ENCODE measurements at places on chromosomes 11 and 22.

- DNase-seq: no peak
These were observed 13.2 kb upstream of the ADA2 start for GRCh38 chr22:17232406-17232805.

DNA sequence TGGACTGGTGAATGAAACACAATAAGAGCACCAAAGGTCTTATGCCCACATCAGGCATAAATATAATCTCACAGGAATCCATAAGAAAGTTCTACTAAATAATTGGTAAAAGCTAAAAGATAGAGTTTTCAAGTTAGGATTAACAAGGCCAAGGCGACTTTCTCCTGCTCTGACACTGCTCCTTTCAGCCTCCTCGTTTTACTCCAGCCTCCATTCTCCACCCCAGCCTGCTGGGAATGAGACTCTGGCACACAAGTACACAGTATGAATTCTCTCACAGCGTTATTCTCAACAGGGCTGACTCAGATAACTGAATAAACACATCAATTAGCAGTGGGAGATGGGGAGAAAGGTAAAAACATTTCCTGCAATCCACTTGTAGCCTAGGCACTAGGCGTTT lies 94.9 kb downstream of the APOL5 start:
- no peak for DNase-seq

DNA sequence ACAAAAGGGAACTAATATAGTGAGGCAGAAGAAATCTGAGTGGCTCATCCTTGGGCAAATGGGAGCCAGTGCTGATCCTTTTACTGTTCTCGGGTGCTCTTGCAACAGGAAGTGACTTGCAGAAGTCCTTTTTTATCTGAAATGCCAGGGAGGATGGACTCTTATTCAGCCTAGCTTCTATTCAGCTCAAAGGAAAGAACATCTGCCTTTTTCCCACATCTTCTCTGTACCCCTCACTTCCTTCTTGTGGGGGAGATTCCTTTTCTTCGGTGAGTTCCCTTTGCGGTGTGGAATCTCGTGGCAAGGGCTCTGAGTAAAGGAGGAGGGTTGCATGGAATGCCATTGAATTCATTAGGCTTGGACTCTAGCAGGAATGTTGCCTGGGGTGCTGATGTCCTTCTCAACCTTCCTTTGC lies 76.2 kb downstream of the ZBTB16 start:
- DNase-seq: no peak

DNA sequence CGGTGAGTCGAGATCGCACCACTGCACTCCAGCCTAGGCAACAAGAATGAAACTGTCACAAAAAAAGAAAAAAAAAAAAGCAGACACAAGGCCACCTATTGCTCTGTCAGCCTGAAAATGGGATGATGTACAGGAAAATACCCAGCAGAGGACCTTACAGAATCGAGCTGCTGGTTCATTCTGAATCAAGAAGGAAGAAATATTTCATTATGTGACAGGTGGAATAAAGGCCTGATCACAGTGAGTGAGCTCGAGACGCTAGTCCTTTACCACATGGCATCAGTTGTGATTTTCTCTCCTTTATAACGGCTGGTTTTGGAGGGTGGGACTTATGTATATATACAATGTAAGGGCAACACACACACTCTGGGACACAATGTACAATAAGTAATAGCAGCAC lies 340.0 kb downstream of the LARGE1 start:
- no peak for DNase-seq

DNA sequence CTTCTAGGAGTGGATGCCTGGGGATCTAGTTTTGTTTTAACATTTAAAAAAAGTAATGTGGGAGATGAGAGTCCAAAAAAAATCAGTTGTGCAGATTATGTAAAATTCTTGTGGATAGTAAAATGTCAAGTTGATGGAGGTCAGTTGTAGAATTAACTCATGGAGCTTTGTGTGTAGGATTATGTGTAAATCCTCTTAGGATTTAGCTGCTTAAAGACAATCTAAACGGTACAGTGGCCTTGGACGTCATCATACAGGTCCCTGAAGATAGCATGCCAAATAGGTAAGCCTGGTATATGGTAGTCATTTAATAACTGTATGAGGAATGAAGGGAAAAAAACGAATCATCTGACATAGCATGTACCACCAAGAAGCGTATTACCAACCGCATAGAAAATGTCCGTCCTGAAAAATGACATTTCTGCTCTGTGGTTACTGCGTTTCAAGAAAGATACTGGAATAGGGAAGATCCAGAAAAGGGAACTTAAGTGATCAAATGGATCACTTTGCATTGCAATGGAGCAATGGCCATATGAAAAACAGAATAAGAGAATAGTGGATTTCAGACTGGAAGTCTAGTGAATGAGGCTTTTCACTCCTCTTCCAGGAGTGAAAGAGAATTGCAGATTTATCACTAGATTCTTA lies 61.3 kb downstream of the BCL2L13 start:
- DNase-seq: no peak

DNA sequence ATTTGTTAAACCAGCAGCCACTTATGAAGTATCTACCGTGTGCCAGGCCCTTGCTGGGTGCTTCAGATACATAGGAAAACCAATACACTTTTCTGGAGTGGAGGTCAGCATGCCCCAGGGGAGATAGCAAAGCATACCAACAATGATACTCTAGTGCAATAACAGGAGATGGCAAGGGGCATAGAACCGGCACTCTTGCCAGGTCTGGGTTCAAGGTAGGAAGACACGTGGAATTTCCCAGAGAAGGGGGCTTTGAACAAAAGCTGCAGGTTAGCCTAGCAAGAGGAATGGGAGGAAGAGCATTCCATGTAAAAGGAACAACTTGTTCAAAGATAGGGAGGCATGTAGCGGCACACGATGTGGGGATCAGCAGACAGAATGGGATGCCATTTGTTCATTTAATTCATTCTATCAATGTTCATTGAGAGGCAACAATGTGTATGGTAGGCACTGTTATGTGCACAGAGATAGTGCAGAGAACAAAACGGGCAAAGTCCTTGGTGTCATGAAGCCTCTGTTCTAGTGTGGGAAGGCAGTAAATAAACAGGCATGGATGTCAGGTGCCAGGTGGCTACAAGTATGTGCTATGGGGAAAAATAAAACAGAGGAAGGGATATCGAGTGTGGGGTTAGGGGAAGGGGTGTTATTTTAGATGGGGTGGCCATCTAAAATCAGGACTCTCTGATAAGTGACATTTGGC lies 162.6 kb upstream of the E2F8 start:
- DNase-seq: no peak

GRCh38 chr11:130369713-130370112 lies 55.0 kb upstream of the ZBTB44 start:
- no peak for DNase-seq

GRCh38 chr11:33055375-33055774 lies 16.0 kb downstream of the TCP11L1 start:
- DNase-seq: no peak

DNA sequence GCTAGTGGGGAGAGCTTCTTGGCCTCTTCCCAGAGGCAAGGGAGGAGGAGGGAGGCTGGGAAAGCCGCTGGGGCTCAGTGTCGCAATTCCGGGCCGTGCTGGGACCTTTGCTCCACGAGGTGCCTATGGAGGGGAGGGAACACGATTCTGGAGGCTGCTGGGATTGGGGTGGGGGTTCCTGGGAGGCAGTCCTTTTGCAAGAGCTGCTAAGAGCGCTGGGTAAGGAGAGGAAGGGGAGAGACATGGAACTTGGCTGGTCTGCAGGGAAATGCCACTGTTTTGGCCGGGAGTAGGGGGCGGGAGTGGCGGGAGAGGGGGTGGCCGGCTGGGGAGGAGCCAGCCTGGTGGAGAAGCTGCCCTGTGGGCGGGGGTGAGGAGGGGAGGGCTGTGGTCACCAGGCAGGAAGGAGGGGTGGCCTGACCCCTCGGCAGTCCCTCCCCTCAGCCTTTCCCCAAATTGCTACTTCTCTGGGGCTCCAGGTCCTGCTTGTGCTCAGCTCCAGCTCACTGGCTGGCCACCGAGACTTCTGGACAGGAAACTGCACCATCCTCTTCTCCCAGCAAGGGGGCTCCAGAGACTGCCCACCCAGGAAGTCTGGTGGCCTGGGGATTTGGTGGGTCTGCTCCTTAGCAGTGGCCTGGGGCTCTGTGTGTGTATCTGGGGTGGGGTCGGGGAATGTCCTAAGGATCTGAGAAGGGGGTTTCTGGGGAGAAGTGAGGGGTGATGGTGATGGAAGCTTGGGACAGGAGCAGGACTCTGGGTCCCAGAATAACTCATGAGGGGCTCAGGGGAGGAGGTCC lies at the start of gene NR1H3:
NR1H3 (plus strand) TSS at position 480 of the 800 bp plus-strand sequence. CDS start 1,221 bp downstream, outside the sequence.
- DNase-seq: no peak

DNA sequence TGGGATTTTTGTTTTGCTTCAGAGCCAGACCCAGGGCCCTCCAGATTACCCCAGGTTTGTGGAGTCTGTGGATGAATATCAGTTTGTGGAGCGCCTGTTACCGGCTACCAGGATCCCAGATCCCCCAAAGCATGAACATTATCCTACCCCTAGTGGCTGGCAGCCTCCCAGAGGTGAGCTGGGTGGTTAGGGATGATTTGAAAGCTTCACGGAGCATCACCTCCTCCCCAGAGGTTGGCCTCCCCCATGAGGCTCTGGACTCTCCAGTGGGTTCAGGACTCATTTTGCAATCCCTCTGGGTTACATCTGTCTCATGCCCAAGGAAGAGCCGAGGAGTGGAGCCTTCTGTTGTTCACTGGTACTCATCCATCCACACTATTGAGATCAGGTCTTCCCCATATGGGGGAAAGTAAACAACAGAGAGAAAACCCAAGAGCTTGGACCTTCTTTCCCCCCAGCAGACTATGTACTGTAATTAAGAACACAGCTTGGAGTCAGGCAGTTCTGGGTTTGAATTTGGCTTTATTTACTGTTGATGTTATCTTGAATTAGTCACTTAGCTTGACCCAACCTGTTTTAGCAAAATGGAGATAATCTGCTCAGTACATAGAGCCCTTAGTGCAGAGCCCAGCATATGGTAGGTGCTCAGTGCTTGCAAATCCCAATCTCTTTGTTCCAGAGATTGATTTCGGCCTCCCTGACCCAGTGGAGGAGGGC lies 2.5 kb downstream of the MRPL49 start:
- no peak for DNase-seq

GRCh38 chr11:119488256-119488995 lies 65.5 kb upstream of the THY1 start:
- DNase-seq: no peak

- no peak for DNase-seq
These were observed 41.8 kb downstream of the OSBPL5 start for GRCh38 chr11:3123305-3123704.

- DNase-seq: no peak
These were observed 35.5 kb downstream of the SYT7 start for GRCh38 chr11:61545341-61545740.

- no peak for DNase-seq
These were observed 313.1 kb downstream of the C11orf87 start for GRCh38 chr11:109735128-109735527.

DNA sequence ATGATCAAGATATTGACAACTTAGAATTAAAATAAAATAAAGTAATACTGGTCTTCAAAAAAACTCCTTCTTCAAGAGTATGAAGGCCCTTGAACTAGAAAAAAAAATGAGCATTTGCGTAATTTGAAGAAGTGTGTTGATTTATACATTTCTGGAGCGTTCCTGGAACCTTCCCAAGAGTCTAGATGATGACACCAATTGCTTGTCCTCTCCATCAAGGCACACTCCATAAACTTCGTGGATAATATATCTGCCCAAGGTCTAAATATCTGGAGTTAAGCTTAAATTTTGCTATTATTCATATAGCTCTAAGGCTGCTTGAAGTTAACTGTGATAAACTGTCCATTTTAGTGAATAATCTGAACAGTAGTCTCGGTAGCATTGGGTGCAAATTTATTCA lies 361.3 kb upstream of the CNTN5 start:
- DNase-seq: no peak

- no peak for DNase-seq
These were observed 47.4 kb downstream of the PKNOX2 start for GRCh38 chr11:125211948-125212340.

DNA sequence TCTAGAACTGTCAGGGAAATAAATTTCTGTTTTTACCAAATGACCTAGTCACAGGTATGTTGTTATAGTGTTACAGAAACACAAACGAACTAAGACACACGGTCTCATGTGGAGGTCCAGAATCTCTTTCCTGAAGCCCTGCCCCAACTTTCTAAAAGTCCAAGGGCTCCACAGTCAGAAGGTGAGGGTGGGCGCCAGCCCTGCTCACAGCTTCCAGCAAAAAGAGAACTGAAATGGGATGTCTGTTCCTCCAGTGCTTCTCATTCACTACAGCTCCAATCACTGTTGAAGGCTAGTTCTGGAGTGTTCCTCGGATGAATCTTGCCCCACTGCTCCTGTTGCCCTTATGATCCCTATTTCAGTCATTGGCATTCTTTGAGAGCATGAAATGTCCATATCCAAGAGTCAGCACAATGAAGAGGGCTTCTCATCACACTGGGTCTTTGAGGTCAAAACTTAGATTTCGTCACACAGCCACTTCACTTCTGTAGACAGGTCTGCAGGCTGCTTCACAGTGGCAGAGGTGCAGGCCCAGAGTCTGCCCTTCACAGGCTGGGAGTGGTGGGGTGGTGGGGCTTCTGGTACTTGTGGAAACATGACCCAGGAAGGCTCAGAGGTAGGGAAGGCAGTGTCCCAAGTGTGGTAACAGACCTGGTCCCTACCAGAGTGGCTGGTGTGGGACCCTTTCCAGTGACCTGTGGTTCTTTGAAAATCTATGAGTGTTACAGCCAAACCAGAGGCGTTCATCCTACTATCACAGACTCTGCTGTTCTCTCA lies 34.9 kb downstream of the FAM181B start:
- DNase-seq: no peak

DNA sequence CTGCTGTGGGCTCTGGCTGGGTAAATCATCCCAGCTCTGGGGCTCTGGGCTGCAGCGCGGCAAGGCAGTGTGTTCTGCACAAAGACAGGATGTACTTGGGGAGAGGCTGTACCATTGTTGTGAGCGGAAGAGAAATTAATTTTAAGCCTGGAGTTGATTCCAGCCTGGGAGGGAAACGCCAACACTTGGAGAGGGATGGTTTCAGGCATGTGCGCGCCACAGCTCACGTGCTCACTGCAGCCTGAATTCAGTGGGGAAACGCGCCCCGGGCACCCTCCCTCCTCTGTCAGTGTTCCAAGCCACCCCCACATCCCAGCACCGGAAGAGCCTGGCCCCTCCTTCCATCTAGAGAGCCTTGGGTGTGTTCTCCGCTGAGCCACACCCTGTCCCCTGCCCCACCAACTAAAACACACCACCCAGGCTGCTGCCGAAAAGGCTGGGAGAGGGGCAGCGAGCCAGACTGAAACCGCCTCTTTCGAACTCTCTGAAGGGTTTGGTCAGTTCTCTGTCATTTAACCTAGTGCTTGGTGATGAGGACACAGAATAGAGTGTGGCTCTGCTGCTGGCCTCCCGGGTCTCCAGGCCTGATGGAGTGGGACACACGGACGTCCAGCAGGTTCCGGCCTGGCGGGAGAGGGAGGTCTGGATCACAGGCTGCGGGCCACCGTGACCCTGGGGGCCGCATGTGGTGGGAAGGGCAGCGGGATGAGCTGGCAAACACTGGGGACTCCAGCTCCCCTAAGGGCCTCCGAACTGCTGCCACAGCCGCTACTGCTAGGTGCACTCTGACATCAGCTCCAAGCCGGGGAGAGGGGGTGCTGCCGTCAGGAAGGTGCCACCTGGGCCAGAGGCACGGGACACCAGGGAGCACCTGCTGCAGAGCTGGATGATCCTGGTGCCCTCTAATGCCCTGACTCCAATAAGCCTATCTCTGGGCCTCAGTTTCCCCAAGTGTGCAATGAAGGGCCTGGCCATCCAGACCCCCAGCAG lies 230.8 kb downstream of the CTTN start:
- DNase-seq: no peak
